Stimulated activated CD4-positive, alpha-beta T cell treated with anti-CD3 and anti-CD28 coated beads, Interleukin-1b, Interleukin-23, amount 100 ng/mL, for 1 hour (primary cell): ENCODE measurements at places on chromosomes 2 and 18.

GRCh38 chr2:149040451-149040850 is 2.0 kb downstream of the LYPD6B start:
- DNase-seq, result peak; percentile 15

GRCh38 chr2:224195925-224196571 is 157.0 kb upstream of the SERPINE2 start:
- no peak for DNase-seq

DNA sequence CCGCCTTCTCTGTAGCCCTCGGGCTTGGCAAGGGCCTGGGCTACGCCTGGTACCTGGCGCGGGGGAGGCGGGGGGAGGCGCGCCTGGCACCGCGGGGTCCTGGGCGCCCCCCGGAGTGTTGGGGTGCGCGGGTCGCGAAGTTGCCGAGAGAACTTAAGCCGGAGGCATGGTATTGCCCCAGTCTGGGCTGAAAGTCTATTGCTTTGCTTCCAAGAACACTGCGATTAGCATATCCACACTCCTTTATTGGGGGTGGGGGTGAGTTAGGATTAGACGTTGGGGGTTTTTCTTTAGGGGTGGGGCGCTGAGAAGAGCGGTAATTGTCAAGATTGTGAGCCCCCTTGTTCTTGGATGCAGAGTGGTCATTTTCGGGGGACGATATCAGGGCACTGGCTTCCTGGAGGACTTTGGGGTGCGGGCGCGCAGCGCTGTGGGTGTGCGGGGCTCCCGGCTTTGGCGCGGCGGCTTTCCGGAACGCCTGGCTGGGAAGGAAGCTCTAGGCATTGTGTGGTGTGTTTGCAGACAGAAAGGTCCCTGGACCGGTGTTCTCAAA is 798 bp downstream of the TANC1 start:
- no peak for DNase-seq

GRCh38 chr2:65382776-65383357 is 49.5 kb downstream of the SPRED2 start:
- DNase-seq, result peak; percentile 61

GRCh38 chr2:120436460-120436739 is 90.5 kb downstream of the INHBB start:
- no peak for DNase-seq

- DNase-seq, result no peak
Observed at GRCh38 chr2:155485141-155485842, 786.8 kb downstream of the KCNJ3 start.
